ENCODE measurements at places on chromosomes 2 and 18.

GRCh38 chr18:41761333-41762018 lies 193.6 kb upstream of the PIK3C3 start:
- peak; percentile 39 for DNase-seq

DNA sequence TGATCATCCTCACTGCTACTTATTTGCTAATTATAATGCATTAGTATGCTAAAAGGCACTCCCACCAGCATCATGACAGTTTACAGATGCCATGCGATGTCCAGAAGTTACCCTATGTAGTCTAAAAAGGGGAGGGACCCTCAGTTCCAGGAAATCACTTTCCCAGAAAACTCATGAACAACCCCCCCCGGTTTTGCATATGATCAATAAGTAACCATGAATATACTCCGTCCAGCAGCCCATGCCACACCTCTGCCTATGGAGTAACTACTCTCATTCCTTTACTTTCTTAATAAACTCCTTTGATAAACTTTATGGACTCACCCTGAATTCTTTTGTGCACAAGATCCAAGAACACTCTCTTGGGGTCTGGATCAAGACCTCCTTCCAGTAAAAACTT lies 86.8 kb downstream of the MALT1 start:
- no peak for DNase-seq

GRCh38 chr18:23951206-23951605 lies 63.3 kb upstream of the TTC39C start:
- no peak for DNase-seq

GRCh38 chr2:122627388-122627787 lies 871.9 kb downstream of the TSN start:
- DNase-seq: peak; percentile 33

- DNase-seq: no peak
Observed at GRCh38 chr18:76488190-76488589, 6.9 kb downstream of the ZNF516 start.

DNA sequence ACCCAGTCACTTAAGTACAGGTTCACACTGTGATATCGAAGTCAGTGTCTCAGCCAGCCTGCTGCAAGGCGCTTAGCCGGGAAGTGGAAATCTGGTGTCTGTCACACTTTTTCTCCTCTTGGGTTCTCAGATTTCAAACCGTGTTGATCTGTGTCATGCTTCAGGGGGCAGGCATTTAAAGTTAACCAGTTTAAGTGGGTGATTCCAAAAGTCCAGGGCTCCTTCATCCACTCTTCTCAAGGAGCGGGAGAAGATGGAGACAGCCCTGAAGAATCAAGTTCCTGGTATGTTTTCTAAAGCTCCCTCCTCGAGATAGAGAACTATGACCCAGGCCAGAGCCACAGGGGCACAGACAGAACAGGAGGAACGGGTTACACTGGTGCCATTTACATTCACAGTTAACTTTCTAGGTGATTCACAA lies 331.7 kb downstream of the GBX2 start:
- DNase-seq: no peak

- DNase-seq: no peak
Observed at GRCh38 chr2:23134726-23135125, 250.3 kb upstream of the KLHL29 start.
